ENCODE measurements at places on chromosomes 4 and X.
A peak's percentile ranks its signal among the peaks of the same experiment; 100 is the strongest.

DNA sequence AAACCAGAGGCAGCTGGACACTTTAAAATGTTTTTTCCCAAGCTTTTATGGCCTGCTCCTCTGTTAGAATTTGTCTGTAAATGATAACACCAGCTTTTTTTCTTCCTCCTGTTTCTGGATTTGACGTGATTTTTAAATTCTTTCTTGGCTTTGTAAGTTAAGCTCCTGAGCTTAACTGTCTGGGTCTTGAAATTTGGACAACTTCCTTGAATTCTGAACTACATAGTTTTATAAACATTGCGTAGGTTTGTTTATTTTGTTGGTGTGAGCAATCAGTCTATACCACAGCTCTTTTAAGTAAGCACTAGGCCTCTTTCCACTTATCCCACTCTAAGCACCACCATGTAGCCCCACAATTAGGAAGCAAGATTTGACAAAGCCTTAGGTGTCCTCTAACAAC lies 144.4 kb upstream of the GUCY1A1 start:
- DNase-seq, result no peak

- no peak for DNase-seq
These were observed 35.3 kb downstream of the AREG start for GRCh38 chr4:74480267-74480666.

- DNase-seq, result peak; percentile 18
These were observed 102.4 kb downstream of the CPE start for GRCh38 chr4:165481053-165481835.

DNA sequence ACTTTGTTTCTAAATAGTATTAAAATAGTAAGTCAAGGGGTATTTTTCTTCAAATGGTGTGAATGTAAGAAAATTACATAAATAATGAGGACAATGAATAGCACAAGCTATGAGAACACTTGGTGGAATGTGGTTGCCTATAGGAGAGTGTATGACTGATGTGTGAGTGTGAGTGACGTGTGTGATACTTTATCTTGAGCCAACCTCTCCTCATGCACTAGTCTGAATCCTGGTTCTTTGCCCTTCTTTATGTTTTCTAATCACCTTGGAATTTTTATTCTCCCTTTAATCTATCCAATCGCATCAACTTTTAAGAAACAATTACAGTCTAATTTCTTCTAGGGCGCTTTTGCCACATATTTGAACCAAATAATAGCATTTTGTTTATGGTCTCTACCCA lies 98.2 kb downstream of the YIPF7 start:
- DNase-seq, result no peak

DNA sequence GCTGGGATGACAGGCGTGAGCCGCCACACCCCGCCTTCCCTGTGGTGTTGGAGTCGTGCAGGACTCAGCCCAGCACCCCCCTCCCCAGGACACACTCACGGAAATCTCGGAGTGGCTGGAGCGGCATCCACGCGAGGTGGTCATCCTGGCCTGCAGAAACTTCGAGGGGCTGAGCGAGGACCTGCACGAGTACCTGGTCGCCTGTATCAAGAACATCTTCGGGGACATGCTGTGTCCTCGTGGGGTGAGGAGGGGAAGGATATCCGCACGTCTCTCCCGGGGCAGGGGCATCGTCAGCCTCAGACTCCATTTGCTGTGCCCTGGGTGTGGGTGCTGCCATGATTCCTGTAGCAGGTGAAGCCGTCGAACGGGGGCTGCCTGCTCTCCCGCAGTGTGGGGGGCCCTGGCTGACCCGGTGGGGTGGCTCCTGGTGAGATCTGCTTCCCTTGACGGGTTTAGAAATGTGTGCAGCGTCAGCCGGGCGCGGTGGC lies 10.3 kb downstream of the PLCXD1 start:
- no peak for DNase-seq

- peak; percentile 25 for DNase-seq
These were observed 103.8 kb downstream of the EFNB1 start for GRCh38 chrX:68932611-68933010.

- peak; percentile 80 for DNase-seq
These were observed 173.9 kb upstream of the PGRMC2 start for GRCh38 chr4:128461291-128462102.

- no peak for DNase-seq
These were observed 109.3 kb upstream of the KLHL13 start for GRCh38 chrX:118225711-118226428.

GRCh38 chrX:17848545-17849265 lies 12.4 kb downstream of the RAI2 start:
- DNase-seq, result no peak

DNA sequence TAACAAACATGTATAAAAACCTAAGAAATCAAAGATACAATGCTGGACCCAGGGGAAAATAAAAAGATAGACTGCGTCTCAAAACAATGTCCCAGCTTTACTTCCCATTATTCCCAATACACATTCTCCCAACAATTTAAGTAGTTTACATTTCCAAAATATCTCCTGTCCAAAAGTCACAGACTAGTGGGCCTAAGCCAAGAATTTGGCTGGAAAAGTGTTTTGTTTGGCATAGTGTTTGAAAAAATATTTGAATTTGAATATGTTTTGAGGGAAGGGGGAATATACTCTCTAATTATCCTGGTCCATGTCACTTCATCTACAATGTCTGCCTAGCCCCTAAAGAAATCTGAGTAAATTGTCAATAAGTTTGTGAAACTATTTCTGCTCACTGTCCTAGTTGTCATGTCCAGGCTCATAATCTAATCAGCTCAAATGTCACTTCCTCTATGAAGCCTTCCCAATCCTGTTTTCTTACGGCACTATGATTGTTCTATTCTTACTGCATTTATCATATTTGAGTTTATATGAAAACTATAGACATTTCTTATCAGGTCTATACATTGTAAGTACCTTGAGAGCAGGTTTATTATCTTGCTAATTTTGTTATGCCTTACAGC lies 74.4 kb downstream of the SEC24D start:
- peak; percentile 47 for DNase-seq

DNA sequence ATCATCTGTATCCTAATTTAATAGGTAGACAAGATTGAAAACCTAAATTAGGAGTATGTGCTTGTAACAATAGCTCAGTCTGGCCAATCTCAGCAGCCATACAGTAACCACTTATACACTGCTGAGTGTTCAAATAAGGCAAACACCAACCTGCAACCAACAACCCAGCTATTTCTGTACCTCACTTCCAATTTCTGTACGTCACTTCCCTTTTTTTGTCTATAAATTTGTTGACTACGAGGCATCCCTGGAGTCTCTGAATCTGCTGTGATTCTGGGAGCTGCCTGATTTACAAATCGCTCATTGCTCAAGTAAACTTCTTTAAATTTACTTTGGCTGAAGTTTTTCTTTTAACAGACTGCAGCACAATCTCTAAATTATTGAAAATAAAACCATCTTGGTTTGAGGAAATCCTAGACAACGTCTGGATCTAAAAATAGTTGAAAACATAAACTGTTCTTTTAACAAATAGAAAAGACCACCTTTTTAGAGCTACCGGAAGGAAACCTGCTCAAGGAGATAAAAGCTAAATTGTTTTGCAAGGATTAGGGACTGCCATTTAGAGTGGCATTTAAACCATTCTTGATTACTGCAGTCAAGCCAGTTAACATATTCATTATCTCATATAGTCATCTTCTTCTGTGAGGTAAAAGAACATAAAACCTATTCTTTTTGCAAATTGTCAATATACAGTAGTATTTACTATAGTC lies 778.1 kb downstream of the SH3BGRL start:
- DNase-seq, result no peak

GRCh38 chr4:31998807-31999206 lies 1278.6 kb downstream of the PCDH7 start:
- no peak for DNase-seq

GRCh38 chrX:38192007-38192810 lies 28.5 kb downstream of the SRPX start:
- DNase-seq, result peak; percentile 40

- DNase-seq, result no peak
These were observed 519.8 kb downstream of the TRIML1 start for GRCh38 chr4:188658958-188659522.

- peak; percentile 87 for DNase-seq
These were observed 1.2 kb upstream of the TMEM47 start for GRCh38 chrX:34658326-34658725.

DNA sequence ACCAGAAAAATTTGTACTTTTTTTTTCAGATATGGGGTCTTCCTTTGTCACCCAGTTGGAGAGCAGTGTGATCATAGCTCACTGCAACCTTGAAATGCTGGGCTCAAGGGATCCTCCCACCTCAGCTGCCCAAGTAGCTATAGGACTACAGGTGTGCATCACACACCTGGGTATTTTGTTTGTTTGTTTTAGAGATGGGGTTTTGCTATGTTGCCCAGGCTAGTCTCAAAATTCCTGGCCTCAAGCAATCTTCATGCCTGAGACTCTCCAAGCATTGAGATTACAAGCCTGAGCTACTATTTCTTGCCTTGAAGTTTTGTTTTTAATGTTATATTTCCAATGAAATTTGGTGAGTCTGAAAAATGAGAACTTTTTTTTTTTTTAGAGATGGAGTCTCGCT lies 847.8 kb downstream of the TRIML1 start:
- DNase-seq, result no peak

DNA sequence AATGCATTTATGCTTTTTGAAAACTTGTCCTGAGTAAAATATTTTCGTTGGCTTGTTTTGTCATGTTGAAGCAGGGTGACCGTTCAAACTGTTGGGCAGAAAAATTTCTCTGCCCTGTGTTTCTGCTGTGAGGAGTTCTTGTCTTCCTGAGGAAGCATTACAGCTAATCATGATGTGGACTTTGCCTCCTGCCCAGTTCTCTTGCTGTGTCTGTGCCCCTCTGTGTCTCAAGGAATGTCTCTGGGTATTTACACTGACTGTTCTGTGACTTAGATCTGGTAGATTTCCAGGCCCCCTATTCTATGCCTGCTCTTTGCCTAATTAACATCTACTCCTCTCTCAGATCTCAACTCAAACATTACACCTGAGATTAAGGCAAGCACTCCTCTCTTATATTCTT lies 30.4 kb upstream of the RPL34 start:
- DNase-seq, result no peak

DNA sequence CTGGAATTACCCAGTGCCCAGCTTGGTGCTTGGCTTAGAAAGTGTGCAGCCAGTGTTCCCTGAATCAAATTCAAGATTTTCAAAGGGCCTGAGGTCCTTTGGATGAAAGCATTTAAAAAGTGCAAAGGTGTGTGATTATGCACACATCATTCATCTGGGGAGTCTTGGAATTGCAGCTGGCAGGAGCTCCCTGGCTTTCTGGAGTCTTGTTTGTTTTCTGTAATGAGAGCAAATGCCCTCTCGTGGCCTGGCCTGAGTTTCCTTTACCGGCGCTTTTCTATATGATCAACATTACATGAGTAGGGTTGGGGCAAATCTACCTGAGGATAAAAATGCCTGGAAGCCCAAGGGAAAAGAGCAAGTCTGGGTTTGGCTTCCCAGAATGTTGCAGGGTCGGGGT lies 24.6 kb upstream of the SORCS2 start:
- no peak for DNase-seq

DNA sequence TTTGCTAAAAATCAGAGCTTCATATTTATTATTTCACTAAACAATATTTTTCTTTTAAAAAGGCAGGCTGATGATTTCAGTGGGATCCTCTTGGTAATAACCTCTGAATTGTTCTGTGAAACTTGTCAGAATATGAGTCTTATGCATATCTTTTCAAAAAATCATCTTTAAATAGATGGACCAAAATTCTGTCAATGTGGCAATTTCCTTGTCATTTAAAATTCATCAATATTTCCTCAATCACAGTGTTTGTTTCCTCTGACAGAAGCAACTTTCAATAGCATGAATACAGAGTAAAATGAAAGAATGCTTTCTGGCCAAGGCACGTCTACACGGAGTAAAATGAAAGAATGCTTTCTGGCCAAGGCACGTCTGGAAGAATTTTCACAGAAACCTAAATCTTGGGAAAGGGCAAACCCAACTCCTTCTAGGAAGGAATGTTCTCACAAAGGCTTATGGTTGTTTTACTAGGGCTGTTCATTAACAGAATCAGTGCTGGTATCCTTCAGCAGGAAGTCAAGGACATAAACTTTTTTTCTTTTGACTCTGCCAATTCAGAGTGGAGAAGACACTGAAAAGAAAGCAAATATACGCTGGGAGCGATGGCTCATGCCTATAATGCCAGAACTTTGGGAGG lies 99.0 kb upstream of the GPR34 start:
- DNase-seq, result peak; percentile 46

GRCh38 chrX:45849261-45849862 lies 648.7 kb upstream of the DIPK2B start:
- peak; percentile 83 for DNase-seq

- DNase-seq, result no peak
These were observed 280.4 kb downstream of the DHX15 start for GRCh38 chr4:24303926-24304325.

DNA sequence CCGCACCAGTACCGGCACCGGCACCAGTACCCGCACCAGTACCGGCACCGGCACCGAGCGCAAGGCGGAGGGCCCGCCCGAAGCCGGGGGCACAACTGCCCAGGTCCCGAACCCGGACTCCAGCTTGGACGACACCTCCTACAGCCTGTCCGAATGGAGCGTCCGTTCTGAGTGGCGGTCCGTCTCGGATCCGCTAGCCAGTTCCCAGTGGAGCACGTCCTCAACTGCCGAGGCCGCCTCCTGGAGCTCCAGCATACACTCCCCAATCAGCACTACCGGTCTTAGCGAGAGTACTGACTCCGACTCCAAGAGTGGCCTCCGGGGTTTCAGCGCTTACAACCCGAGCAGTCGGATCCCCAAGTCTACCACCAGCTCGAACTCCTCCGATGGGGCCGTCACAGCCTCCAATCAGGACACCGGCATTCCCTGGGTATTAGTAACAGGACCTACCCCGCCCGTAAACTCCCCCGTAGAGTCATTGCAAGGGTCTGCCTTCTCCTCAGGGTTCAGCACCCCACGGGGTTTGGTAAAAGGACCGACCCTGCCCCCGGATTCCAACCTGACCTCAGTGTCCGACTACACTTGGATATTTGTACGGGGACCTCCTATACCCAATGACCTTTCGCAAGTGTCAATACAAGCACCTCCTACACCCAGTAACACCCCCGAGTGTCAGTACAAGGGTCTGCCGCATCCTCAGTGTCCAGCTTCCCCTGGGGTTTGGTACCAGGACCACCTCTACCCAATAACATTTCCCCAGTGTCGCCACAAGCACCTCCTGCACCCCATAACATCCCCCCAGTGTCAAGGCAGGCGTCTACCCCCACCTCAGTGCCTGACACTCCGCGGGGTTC lies 721 bp upstream of the MAOA start:
- peak; percentile 26 for DNase-seq

DNA sequence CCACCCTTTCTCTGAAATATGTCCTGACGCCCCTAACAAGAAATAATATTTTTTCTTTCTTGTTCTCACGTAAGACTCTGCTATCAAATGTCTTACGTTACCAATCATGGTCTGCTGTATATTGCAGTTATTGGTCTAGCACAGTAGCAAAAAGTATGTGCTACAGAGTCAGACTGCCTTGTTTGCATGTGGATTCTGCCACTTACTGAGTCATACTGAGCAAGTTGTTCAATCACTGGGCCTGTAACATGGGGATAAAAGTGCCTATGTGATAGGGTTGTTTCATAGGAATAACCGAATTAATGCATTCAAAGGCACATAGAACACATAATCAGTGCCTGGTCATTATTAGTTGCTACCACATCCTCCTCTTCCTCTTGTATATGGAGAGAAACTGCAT lies 14.1 kb downstream of the RPGR start:
- peak; percentile 17 for DNase-seq
